ENCODE measurements at places on chromosomes 7 and 10. TPM values are rescaled to one million over a fixed set of nuclear protein-coding genes. Genes with fewer than 3 reads are reported as not detected.

GRCh38 chr7:54778166-54778565 is 19.2 kb upstream of the SEC61G start:
- H3K27ac ChIP-seq, result no peak overlapping the region
- no peaks in the 10 kb centered on the region for H3K36me3 ChIP-seq
- no peak overlapping the region for H3K4me3 ChIP-seq
- no peaks in the 10 kb centered on the region for H3K27me3 ChIP-seq
- no peak for DNase-seq

- no peaks in the 10 kb centered on the region for H3K27me3 ChIP-seq
- peak; percentile 61 for DNase-seq
- H3K4me1 ChIP-seq, result peaks cover 12% of the 10 kb centered on the region
- no peak overlapping the region for H3K4me3 ChIP-seq
- no peaks in the 10 kb centered on the region for H3K36me3 ChIP-seq
- H3K27ac ChIP-seq, result no peak overlapping the region
These were observed 25.4 kb downstream of the INPP5A start for GRCh38 chr10:132562916-132563456.

Gene PRKAR1B
- 21.0 TPM for total RNA-seq

Gene CNPY1
- not detected for total RNA-seq

- DNase-seq, result no peak
- no peak overlapping the region for H3K4me3 ChIP-seq
- H3K27me3 ChIP-seq, result no peaks in the 10 kb centered on the region
- no peaks in the 10 kb centered on the region for H3K36me3 ChIP-seq
- peaks cover 12% of the 10 kb centered on the region for H3K4me1 ChIP-seq
These were observed 107.8 kb downstream of the TBXAS1 start for GRCh38 chr7:139936760-139937310.

DNA sequence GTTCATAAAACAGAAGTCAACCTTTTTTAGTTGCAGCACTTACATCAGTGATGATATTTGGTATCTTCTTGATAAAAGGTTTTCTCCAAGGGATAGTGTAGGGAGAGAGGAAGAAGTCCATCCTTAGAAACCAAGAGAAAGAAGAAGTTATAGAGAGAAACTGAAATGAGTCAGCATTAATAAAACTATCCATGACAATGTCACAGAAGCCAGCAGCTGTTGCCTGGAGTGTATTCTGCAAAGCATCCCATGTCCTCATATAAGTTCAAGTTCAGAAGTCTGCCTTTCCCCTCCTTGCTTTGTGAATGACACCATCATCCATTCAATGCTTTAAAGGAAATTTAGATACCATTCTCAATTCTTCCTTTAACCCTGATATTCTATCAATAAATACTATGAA is 14.4 kb upstream of the COL1A2 start:
- no peaks in the 10 kb centered on the region for H3K4me1 ChIP-seq
- H3K27ac ChIP-seq, result no peak overlapping the region
- no peaks in the 10 kb centered on the region for H3K36me3 ChIP-seq
- no peak overlapping the region for H3K4me3 ChIP-seq
- no peak for DNase-seq
- H3K27me3 ChIP-seq, result no peaks in the 10 kb centered on the region

DNA sequence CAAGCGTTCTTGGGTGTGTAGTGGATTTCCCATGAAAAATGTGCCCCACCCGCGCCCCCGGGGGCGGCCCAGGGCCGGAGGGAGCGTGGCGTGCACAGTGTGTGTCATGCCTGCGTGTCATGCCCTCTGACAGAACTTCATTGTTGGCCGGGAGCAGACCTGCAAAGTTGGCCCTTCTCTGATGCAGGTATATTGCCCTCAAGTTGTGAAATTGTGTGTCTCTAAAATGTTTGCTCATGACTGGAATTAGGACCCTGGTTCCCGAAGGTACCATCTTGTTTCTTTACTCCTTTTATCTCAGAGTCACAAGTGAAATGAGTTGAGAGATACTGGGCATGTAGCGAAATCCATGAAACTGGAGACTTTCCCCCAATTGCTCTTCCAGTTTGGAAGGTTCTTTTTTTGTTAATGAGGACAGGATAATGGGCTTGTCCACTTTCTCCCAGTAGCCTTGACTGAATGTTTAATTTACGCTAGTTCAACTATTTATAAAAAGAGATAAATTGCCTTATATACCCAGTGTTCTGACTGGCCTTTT is 26.2 kb downstream of the ADK start:
- DNase-seq, result peak; percentile 38
- no peaks in the 10 kb centered on the region for H3K36me3 ChIP-seq
- H3K4me1 ChIP-seq, result peaks cover 11% of the 10 kb centered on the region

DNA sequence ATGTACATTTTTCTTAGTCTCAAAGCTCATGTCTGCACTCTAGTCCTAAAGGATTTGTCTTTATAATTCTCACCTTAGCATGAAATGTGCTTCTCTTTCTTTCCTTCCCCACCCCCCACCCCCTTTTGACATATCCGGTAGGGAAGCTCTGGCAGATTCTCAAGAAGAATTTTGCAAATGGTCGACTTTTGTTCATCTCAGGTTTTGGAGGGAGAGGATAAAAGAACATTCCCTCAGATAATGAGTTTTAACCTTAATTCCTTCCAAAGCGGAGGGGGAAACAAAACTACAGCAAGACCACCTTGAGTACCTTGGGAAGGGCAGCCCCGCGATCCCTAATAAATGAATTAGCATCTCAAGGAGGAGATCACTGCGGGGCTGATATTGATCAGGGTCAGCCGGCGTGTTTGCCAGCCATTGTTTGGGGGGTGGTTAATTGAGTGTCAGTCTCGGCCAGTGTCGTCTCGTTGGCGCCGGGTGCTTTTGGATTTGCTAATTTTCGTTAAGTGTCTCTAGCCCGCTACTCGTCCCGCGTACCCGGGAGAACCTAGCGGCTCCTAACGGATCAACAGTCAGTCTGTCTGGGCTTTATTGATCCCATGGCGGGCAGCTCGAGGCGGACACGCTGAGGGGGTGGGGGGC is 874 bp upstream of the BAMBI start:
- peak overlapping the region; percentile 52 for H3K4me3 ChIP-seq
- H3K4me1 ChIP-seq, result peaks cover 41% of the 10 kb centered on the region
- H3K36me3 ChIP-seq, result no peaks in the 10 kb centered on the region
- no peak for DNase-seq
- H3K27me3 ChIP-seq, result no peaks in the 10 kb centered on the region

Gene UCN3
- not detected for total RNA-seq

- peaks cover 87% of the 10 kb centered on the region for H3K36me3 ChIP-seq
- no peaks in the 10 kb centered on the region for H3K27me3 ChIP-seq
- no peak overlapping the region for H3K27ac ChIP-seq
- no peak overlapping the region for H3K4me3 ChIP-seq
- H3K4me1 ChIP-seq, result no peaks in the 10 kb centered on the region
- DNase-seq, result no peak
These were observed 62.6 kb downstream of the CUL2 start for GRCh38 chr10:35027567-35027966.

Gene PILRA
- 15.2 TPM for total RNA-seq

DNA sequence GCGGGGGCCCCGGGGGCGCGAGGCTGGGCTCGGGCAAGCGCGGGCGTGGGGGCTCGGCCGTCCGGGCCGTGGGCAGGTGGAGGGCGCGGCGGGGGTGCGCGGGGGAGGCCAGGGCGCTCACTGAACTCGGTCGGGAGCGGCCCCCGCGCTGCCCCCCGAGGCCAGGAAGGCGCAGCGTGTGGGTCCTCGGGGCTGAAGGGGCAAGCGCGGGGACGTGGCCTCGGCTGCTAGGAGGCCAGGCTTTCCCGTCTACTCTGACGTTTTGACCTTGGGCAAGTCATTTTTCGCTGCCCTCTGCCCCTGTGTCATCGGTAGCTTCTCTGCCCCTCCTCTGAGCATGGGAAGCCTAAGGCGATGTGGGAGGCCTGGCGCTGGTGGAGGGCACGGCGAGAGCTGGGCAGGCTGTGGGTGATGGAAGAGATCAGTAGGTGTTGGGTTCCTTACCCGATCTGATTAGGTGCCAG is 441 bp downstream of the FBH1 start:
- peak overlapping the region; percentile 94 for H3K4me3 ChIP-seq
- H3K27me3 ChIP-seq, result no peaks in the 10 kb centered on the region
- peak; percentile 22 for DNase-seq
- peak overlapping the region; percentile 86 for H3K27ac ChIP-seq
- H3K4me1 ChIP-seq, result peaks cover 32% of the 10 kb centered on the region

Gene FAM241B
- 7.4 TPM for total RNA-seq

GRCh38 chr10:784403-785088 is 95.1 kb upstream of the DIP2C start:
- peaks cover 19% of the 10 kb centered on the region for H3K4me1 ChIP-seq
- peaks cover 4% of the 10 kb centered on the region for H3K27me3 ChIP-seq
- peak; percentile 88 for DNase-seq
- H3K27ac ChIP-seq, result no peak overlapping the region
- H3K36me3 ChIP-seq, result no peaks in the 10 kb centered on the region

Gene FBXL13
- 2.7 TPM for total RNA-seq

Gene ACSM6
- total RNA-seq, result not detected

DNA sequence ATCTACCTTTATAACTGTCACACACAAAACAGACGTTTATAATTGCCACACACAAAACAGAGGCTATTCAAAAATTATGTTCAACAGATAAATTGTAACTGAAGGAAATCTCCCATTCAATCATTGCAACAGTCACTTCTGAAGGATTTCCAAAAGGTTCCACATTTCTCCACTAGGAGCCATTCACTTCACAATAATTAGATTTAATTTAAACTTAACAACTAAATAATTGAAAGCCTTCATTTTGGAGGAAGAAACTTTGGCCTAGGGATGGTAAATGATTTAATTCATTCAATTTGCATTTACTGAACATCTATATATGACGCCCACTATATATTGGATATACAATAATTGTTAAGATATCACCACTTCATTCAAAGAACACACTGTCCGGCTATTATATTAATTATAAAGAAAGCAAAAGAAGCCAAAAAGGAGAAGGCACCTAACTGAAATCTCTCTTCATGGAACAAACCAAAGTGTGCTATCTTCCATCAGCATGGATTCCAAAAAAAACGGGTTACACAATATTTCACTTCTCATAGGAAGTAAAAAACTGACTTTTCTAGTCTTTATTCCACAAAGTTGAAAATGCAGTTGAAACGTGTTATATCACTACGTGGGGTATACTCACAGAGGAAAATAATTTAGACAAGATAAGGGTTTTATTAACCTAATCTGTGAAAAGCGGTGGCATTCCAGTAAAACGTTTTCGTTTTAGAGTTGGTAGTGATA is 1.7 kb downstream of the ATAD1 start:
- peaks cover 3% of the 10 kb centered on the region for H3K36me3 ChIP-seq
- DNase-seq, result no peak
- no peak overlapping the region for H3K27ac ChIP-seq

Gene CISD1
- total RNA-seq, result 10.0 TPM

Data from upper lobe of left lung (tissue), 6 donors.